ENCODE measurements at places on chromosomes 11 and 22.

DNA sequence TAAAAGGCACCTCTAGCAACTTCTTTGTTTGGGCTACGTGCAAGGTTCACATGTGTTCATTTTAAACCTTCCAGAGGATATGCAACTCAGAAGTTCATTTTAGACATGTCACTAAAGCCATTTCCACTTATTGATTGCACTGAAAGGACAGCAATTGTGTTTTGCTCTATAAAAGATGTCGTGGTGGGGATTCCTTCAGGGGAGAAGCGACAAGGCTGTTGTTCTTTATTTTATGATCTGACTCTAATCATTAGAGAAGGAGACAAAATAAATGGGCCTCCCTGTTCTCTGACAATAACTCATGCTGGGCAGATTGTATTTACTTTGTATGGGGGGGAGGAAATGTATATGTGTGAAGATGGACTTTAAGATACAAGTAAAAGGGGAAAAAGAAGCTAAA lies 370.1 kb upstream of the ARHGAP42 start:
- no peak for DNase-seq

GRCh38 chr11:112525270-112525669 lies 264.6 kb upstream of the PLET1 start:
- no peak for DNase-seq

- DNase-seq = peak; percentile 35
Observed at GRCh38 chr11:126163074-126163700, 48.3 kb downstream of the RPUSD4 start.

GRCh38 chr11:96905663-96906062 lies 515.9 kb downstream of the JRKL start:
- DNase-seq = no peak

- DNase-seq = no peak
Observed at GRCh38 chr22:33652615-33653014, 267.7 kb downstream of the LARGE1 start.

DNA sequence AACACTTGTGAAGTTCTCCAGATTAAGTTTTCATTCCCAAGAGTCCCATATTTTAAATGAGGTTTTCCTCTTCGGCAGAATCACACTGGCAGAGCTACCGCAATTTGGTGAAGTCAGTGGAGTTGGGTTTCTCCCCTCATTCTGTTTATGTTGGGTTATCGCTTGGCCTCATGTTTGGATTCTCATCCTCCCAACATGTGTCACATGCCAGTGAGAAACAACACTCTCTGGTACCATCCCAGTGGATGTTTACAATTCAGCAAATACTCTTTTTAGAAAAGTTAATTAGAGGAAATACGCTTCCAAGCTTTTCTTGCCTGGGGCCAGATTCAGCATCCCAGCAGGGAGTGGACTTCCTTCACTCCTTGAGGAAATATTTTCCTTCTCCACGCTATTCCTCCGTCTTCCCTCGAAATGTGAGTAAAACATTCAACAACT lies 2.1 kb downstream of the PAMR1 start:
- no peak for DNase-seq

DNA sequence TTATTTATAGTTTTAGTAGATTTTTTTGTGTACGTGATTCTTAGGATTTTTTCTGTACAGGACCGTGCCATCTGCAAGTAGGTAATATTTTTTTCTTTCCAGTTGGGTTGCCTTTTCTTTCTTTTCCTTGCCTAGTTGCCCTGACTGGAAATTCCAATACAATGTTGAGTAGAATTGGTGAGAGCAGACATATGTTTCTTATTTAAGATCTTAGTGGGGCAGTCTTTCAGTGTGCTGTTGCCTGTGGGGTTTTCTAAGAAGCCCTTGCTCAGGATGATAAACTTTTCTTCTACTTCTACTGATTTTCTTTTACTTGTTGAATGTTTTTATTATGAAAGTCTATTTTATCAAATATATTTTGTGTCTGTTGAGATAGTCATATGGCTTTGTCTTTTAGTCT lies 33.0 kb downstream of the ATXN10 start:
- no peak for DNase-seq

DNA sequence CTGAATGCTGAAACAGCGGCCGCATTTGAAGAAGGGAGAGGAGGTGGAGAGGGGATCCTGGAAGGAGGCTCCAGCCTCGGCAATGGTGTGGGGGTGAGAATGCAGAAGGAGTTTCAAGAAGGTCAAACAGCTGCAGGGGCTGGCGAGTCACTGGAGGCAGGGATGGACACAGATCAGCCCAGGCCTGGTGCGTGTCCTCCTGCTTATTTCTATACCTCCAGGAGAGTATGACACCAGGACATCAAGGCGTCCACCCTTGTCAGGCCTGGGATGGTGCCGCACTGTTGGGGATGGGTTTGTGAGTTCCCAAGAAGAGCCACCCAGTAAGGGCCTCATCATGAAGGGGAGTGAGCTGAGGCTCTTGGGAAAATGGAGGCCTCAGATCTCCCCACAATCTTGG lies 23.1 kb downstream of the IGLL1 start:
- DNase-seq = no peak

DNA sequence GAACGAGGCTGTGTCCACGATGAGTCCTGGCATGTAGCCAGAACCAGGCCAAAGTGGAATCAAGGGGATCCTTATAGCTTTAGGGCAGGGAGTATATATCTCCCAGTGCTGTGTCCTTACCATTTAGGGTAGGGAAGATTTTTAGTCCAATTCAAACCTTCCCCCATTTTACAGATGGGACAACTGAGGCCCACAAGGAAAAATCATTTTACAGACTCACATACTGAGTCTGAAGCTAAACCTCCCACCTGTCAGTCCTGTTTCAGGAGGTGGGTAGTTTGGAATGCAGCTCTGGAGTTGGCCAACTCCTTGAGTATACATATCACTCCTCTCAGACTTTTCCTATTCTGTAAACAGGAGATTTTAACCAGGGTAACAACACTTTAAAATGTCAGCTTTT lies 33.1 kb upstream of the TFIP11 start:
- no peak for DNase-seq

GRCh38 chr11:64297699-64298358 lies 2.3 kb upstream of the CATSPERZ start:
- DNase-seq = no peak

DNA sequence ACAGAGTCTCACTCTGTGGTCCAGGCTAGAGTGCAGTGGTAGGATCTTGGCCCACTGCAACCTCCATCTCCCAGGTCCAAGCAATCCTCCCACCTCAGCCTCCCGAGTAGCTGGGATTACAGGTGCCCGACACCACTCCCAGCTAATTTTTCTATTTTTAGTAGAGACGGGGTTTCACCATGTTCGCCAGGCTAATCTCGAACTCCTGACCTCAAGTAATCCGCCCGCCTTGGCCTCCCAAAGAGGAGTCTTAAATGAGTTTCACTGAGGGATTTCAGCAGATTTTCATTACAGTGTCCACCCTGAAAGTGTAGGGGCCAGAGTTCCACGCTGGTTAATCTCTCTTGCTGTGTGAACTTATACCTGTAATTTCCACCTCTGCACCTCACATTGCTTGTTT lies 412 bp upstream of the RPS3 start:
- no peak for DNase-seq

DNA sequence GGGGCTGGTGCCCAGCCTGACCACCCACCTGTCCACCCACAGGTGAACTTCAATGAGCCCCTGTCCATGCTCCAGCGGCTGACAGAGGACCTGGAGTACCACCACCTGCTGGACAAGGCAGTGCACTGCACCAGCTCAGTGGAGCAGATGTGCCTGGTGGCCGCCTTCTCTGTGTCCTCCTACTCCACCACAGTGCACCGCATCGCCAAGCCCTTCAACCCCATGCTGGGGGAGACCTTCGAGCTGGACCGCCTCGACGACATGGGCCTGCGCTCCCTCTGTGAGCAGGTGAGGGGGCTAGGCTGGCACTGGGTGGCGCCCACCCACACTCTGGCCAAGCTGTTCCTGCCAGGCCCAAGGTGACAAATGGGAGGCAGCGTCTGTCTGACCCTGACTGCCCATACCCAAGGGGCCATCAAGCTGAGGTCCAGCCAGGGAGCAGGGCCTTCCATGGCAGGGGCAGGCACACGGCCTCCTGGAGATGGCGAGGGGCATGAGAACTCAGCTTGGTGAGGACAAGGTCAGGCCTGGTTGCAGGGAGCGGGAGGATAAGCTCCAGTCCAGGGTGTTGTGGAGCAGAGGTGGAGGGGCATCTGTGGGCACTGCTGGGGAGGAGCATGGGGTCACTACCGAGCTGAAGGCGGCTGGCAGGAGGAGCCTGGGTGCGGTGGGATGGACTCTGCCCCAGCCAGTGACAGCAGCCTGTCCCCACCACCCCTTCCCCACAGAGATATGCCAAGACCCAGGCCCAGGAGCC lies 77.7 kb downstream of the MORC2 start:
- no peak for DNase-seq

GRCh38 chr22:25232301-25232700 lies 12.9 kb downstream of the CRYBB2 start:
- DNase-seq = peak; percentile 9

- no peak for DNase-seq
Observed at GRCh38 chr11:47480762-47481161, 31.8 kb upstream of the RAPSN start.

DNA sequence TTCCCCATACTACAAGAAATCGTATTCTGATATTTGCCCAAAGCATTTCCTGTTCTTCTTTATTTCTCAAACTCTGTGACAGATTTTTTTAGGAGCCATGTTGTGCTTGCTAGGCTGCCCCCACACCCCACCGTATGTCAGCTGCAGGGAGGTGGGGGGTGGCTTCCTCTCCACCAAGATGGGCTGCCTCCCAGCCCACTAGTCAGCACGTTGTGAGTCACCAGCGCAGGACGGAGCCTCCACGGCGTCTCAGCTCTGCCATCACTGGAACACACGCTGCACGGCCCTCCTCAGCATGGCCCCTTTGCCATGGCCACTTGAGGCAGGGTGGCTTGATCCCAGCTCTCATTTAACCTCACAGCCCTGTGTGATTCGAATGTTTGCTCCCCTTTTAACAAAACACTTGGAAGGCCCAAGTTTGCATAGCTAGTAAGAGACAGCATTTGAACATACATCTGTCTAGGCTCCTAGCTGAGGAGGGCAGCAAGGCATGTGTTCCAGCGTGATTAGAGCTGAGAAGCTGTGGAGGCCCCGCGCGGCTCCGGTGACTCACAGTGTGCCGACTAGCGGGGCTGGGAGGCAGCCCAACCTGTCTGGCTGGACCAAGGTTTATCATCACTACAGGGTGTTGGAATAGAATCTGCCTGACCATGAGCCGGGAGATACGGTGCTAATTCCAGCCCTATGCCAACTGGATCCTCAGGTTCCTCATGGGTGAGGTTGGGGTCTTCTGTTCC lies 180.7 kb upstream of the NCAM1 start:
- no peak for DNase-seq

GRCh38 chr11:107567739-107568335 lies 2.3 kb upstream of the ALKBH8 start:
- no peak for DNase-seq

DNA sequence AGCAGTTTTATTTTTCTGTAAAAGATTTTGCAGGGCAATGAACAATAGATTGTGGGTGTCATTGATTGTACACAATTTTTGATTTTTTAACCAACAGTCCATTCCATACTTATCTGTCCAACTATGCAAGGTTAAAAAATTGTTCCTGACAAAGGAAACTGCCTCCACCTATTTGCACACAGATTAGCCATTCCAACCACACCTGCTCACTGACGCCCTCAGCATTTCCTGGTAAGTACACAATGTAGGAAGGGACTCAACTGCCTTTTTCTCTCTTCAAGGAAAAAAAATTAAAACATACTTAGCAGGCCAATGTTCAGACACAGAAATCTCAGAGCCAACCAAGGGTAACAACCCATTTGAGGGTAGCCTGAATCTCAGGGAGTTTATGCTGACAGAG lies 4.3 kb upstream of the FUT4 start:
- no peak for DNase-seq

GRCh38 chr22:48182846-48183805 lies 1420.7 kb downstream of the TBC1D22A start:
- no peak for DNase-seq

DNA sequence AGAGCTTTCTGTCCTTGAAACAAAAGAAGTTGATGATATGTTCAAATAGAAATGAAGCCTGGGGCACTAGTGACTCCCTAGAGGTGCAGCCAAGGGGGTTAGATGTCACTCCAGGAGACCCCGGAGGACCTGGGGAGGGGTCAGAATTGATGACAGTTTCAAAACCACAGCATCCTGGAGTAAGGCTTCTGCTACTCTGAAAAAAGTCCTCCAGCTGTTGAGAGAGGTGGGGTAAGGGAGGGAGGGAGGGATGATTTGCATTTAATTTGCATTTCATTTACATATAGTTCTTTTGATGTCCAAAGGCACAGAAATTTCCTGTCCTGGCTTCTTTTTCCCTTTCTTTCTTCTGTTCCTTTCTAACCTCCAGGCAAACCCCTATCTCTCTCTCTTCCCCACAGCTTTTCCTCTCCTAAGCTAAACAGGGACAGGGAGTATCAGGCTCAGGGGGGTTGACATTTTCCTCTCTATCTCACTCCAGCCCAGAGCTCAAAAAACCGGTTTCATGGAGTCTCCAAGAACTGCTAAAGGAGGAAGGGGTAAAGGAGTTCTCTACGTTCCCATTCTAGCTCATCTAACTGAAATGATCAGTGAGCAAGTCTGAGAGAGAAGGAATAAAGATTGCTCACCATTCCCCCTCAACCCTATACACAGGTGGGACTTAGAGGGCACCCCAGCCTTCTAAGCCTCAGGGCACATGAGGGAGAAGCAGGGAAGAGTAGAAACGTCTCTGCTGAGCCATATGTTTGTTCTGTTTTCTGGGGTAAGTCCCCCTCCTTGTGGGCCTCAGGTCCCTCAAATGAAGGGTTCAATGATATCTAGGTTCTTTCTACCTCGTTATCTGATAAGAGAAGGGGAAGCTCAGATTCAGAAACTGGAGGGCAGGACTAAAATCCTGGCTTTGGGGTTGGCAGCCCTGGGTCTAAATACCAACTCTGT lies 3.5 kb upstream of the POU2F3 start:
- DNase-seq = no peak

- DNase-seq = no peak
Observed at GRCh38 chr11:36051235-36052144, 107.6 kb downstream of the LDLRAD3 start.

DNA sequence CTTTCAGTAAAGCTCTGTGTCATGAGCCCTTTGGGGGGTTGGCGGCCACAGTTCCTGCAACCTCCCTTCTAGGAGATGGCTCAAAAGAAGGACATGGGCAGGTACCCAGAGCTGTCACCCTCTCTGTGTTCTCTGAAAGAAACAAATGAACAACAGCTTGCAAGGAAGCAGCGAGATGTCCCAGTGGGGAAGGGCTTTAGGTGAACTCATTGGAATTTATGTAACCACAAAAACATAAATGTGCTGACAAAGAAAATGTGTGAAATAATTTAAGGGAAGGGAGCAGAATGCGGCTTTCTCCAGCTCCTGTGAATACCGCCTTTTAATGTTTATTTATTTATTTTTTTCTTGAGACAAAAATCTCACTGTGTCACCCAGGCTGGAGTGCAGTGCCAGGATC lies 3.3 kb downstream of the PARVG start:
- no peak for DNase-seq

- no peak for DNase-seq
Observed at GRCh38 chr11:98561877-98562395, 458.8 kb upstream of the CNTN5 start.
